ENCODE measurements at places on chromosomes 12 and 14.
A peak's percentile ranks its signal among the peaks of the same experiment; 100 is the strongest.

DNA sequence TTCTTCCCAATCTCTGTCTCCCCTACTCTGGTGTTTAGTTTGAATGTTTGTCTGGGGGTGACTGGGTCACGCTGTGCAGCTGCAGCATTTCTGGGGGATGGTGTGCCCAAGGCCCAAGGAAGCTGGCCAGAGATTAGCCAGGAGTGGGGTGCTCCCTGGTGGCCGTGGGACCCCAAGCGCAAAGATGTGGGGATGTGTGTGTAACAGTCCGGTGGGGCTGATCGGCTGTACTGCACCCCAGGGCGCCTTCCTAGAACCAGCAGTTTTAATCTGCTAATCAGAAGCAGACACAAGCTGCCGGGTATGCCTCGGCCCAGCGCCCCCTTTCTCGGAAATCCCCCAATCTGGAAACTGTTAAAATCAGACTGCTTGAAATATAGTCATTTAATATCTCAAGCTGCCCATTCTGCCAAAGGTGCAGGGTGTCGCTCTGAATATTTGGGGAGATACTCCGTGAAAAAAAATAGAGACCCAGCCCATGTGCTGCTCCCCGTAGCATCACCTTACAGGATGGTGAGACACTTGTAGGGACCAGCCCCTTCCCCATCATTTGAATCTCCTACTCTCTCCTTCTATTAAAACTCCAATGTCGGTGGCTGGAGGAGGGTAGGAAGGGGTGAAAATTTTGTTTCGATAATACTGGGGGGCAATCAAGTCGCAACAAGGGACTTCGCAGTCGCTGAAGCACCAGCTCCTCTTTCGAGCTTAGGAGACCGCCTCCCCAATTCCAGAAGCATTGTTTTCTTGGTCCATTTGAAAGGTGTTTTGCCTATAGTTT lies 4.3 kb downstream of the HOXC9 start:
- H3K4me3 ChIP-seq = peak overlapping the region; percentile 49
- peaks cover 40% of the 10 kb centered on the region for H3K27me3 ChIP-seq
- no peaks in the 10 kb centered on the region for H3K36me3 ChIP-seq
- no peak for DNase-seq
- H3K4me1 ChIP-seq = peaks cover 31% of the 10 kb centered on the region

- peaks cover 13% of the 10 kb centered on the region for H3K36me3 ChIP-seq
- H3K27ac ChIP-seq = no peak overlapping the region
- no peak for DNase-seq
- H3K4me3 ChIP-seq = no peak overlapping the region
- H3K27me3 ChIP-seq = no peaks in the 10 kb centered on the region
- no peaks in the 10 kb centered on the region for H3K4me1 ChIP-seq
These were observed 31.0 kb downstream of the NFYB start for GRCh38 chr12:104106965-104107364.

GRCh38 chr12:31250179-31250578 lies 75.8 kb downstream of the SINHCAF start:
- DNase-seq = no peak
- no peaks in the 10 kb centered on the region for H3K36me3 ChIP-seq
- H3K27me3 ChIP-seq = no peaks in the 10 kb centered on the region
- H3K27ac ChIP-seq = no peak overlapping the region
- no peaks in the 10 kb centered on the region for H3K4me1 ChIP-seq

GRCh38 chr12:55972042-55972441 lies 1.8 kb upstream of the RAB5B start:
- peak overlapping the region; percentile 92 for H3K27ac ChIP-seq
- H3K4me3 ChIP-seq = no peak overlapping the region
- no peaks in the 10 kb centered on the region for H3K36me3 ChIP-seq
- no peaks in the 10 kb centered on the region for H3K27me3 ChIP-seq

- no peaks in the 10 kb centered on the region for H3K27me3 ChIP-seq
- no peak overlapping the region for H3K27ac ChIP-seq
- no peaks in the 10 kb centered on the region for H3K36me3 ChIP-seq
- H3K4me1 ChIP-seq = no peaks in the 10 kb centered on the region
- DNase-seq = no peak
- H3K4me3 ChIP-seq = no peak overlapping the region
These were observed 80.2 kb downstream of the NUAK1 start for GRCh38 chr12:106058256-106059182.

DNA sequence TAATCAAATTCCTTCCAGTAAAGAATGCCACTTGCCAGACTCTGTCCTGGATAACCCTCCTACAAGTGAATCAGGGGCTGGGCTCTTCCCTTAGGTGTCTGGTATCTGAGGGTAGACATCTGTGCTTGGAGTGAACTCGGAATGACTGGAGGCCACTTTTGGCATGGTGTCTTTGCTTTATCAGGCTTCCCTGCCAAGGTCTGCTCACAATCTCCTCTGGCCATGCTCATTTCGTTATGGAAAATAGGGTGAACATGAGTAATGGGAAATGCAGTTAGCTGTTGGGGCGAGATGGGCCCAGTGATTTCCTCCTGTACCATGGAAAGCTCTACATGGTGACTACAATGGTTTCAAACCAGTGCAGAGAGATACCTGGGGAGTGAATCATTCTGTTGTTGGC lies 212.9 kb downstream of the NRXN3 start:
- H3K4me1 ChIP-seq = no peaks in the 10 kb centered on the region
- H3K27me3 ChIP-seq = no peaks in the 10 kb centered on the region
- no peak overlapping the region for H3K4me3 ChIP-seq
- no peaks in the 10 kb centered on the region for H3K36me3 ChIP-seq
- H3K27ac ChIP-seq = no peak overlapping the region

DNA sequence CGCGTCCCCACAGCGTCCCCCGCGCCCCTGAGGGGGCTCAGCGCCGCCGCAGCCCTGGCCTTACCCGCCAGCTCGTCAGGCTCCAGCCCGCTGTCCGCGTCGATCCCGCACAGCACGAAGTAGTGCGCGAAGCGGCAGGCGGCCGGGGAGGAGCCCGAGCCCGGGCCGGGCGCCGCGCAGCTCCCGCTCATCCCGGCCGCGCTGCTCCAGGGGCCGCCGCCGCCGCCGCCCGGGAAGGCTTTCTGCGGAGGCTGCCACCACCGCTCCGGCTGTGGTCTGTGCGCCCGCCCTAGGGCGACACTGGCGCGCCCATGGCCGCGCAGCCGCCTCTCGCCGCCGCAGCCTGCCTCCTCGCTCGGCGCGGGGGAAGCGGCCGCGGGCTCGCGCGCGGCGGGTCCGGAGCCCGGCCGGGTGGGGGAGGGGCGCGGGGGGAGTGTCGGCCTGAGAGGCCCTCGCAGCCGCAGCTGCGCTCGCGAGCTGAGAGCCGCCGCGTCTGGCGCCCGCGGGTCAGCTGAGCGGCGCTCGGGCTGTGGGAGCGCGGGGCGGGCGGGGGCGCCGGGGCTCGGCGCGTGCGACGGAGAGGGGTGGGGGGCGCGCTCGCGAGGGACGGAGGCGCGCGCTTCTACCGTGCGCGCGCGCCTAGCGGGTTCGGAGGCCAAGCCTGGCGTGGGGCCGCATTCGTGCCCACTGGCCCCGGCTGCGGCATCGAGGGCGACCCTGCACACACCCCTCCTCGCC lies at the start of gene DENND5B:
TSS of gene DENND5B (minus strand) at position 495 of the 738 bp plus-strand sequence. CDS start at position 191, 304 bp downstream.
- H3K4me3 ChIP-seq = peak within 1 kb of the TSS; percentile 98
- no peaks in the 10 kb centered on the region for H3K4me1 ChIP-seq

DNA sequence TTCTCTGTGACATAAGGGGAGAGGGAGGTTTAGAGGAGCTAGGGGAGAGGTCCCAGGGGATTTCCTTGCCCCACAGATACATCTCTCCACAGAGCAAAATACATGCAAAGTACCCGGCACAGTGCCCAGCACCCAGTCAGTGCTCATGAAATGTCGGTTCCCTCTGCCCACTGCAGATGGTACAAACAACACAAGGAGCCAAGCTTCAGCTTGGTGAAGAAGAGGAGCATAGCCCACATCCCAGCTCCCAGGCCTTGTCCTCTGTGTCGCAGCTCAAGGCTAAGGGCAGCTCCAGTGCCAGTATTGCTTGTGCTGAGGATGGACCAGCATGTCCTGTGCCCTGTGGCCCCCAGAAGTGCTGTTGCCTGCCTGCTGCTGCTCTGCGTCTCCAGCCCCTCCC lies 35.0 kb upstream of the FKBP4 start:
- no peaks in the 10 kb centered on the region for H3K36me3 ChIP-seq
- H3K27ac ChIP-seq = no peak overlapping the region
- H3K27me3 ChIP-seq = no peaks in the 10 kb centered on the region
- no peak overlapping the region for H3K4me3 ChIP-seq
- H3K4me1 ChIP-seq = no peaks in the 10 kb centered on the region

- H3K4me1 ChIP-seq = no peaks in the 10 kb centered on the region
- no peaks in the 10 kb centered on the region for H3K36me3 ChIP-seq
- H3K27ac ChIP-seq = peak within 1 kb of the TSS; percentile 84
- peak within 1 kb of the TSS; percentile 67 for H3K4me3 ChIP-seq
- DNase-seq = peak; percentile 81
These were observed at the start of gene EEF1AKMT3 for GRCh38 chr12:57772429-57773322. EEF1AKMT3 (plus strand) TSS chr12:57772614; CDS start chr12:57772725, 111 bp downstream.

GRCh38 chr12:132710405-132711079 lies at the start of gene PGAM5:
PGAM5 (plus strand) TSS chr12:132710842; CDS start chr12:132710877, 35 bp downstream.
- H3K4me1 ChIP-seq = peaks cover 22% of the 10 kb centered on the region
- peak; percentile 96 for DNase-seq
- H3K4me3 ChIP-seq = peak within 1 kb of the TSS; percentile 98
- H3K27ac ChIP-seq = peak within 1 kb of the TSS; percentile 86
- no peaks in the 10 kb centered on the region for H3K36me3 ChIP-seq
- H3K27me3 ChIP-seq = no peaks in the 10 kb centered on the region

DNA sequence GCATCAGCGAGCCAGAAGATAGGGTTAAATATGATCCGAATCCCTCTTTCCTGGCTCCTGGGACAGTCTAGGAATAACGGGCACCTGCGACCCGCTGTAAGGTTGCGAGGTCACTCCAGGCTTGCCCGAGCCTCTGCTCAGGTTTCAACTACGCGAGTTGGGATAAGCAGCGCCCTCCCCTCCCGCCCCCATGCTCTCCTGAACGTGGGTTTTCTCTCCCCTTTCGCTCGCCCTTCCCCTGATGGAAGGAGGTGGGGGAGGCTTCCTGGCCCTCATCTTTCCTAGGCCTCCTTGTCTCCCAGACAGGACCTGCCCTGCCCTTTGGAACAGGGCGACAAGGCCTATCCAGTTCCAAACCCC lies 753 bp upstream of the ATP5MC2 start:
- H3K4me3 ChIP-seq = peak overlapping the region; percentile 65
- DNase-seq = no peak
- no peaks in the 10 kb centered on the region for H3K27me3 ChIP-seq
- no peaks in the 10 kb centered on the region for H3K36me3 ChIP-seq

DNA sequence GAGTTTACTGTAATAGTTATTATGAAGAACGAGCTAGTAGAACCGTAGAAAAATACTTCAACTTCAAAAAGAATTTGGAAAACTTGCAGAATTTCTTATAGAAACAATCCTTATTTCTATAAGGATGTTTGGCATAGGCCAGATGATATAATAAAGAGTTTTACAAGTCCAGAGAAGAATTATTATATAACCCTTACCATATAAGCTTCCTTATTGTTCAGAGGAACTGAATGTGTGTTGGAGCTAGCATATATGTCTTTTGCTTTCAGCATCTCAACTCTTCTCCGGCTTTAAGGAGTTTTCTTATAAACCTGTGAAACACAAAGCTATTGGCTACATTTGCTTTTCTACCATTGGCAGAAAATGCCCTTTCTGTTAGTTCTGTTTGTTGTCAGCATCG lies 178.0 kb upstream of the E2F7 start:
- no peak overlapping the region for H3K27ac ChIP-seq
- H3K27me3 ChIP-seq = no peaks in the 10 kb centered on the region
- no peaks in the 10 kb centered on the region for H3K4me1 ChIP-seq
- no peak overlapping the region for H3K4me3 ChIP-seq
- H3K36me3 ChIP-seq = no peaks in the 10 kb centered on the region

DNA sequence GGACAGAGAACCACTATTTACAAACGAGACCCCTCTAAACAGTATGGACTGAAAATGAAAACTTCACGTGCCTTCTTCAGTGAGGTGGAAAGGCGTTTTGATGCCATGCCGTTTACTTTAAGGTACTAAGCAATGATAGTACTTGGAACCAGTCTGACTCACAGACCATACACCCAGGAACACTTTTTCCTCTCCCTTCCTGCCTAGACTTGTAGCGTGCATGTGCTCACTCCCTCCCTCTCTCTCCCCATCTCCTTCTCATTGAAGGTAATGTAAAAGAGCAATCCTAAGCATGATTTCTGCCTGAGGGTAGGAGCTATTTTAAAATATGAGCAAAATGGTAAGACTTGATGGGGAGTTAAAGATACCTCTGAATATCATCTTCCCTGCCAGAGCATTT lies 5.9 kb upstream of the RPL41 start:
- H3K4me3 ChIP-seq = no peak overlapping the region
- no peak overlapping the region for H3K27ac ChIP-seq
- H3K27me3 ChIP-seq = no peaks in the 10 kb centered on the region

GRCh38 chr12:67645126-67645525 lies 3.4 kb upstream of the DYRK2 start:
- no peak overlapping the region for H3K27ac ChIP-seq
- H3K4me3 ChIP-seq = no peak overlapping the region
- no peak for DNase-seq
- no peaks in the 10 kb centered on the region for H3K36me3 ChIP-seq
- no peaks in the 10 kb centered on the region for H3K27me3 ChIP-seq
- H3K4me1 ChIP-seq = no peaks in the 10 kb centered on the region

GRCh38 chr12:94725375-94726168 lies 75.2 kb upstream of the TMCC3 start:
- no peaks in the 10 kb centered on the region for H3K4me1 ChIP-seq
- H3K36me3 ChIP-seq = no peaks in the 10 kb centered on the region
- H3K4me3 ChIP-seq = no peak overlapping the region
- no peak overlapping the region for H3K27ac ChIP-seq

DNA sequence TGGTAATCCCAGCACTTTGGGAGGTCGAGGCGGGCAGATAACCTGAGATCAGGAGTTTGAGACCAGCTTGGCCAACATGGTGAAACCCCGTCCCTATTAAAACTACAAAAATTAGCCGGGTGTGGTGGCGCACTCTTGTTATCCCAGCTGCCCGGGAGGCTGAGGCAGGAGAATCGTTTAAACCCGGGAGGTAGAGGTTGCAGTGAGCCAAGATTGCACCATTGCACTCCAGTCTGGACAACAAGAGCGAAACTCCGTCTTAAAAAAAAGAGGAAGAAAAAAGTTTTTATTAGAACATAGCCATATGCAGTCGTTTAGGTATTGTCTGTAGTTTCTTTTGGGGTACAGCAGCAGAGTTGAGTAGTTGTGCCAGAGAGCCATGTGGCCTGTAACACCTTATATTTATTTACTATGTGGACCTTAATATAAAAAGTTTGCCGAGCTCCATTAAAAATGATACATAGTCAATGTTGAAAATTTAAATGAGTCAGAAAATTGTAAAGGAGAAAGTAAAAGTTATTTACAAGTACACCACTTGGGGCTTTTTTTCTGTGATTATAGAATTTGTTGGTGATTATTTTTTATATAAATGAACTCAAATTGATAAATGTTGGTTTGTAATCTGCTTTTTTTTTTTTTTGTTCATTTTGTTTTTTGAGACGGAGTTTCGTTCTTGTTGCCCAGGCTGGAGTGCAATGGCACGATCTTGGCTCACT lies 2.2 kb downstream of the ADIPOR2 start:
- DNase-seq = no peak
- H3K27me3 ChIP-seq = no peaks in the 10 kb centered on the region
- no peaks in the 10 kb centered on the region for H3K36me3 ChIP-seq

- H3K27ac ChIP-seq = peak overlapping the region; percentile 6
- DNase-seq = no peak
- H3K4me3 ChIP-seq = no peak overlapping the region
- H3K27me3 ChIP-seq = no peaks in the 10 kb centered on the region
- H3K36me3 ChIP-seq = peaks cover 27% of the 10 kb centered on the region
These were observed 73.7 kb downstream of the DUSP16 start for GRCh38 chr12:12488823-12489550.

GRCh38 chr12:26239852-26240815 lies 44.8 kb downstream of the SSPN start:
- H3K4me3 ChIP-seq = no peak overlapping the region
- no peaks in the 10 kb centered on the region for H3K36me3 ChIP-seq
- no peaks in the 10 kb centered on the region for H3K27me3 ChIP-seq
- H3K4me1 ChIP-seq = no peaks in the 10 kb centered on the region

Measured in Peyer's patch (tissue), 4 donors.